Stimulated activated CD8-positive, alpha-beta memory T cell treated with anti-CD3 and anti-CD28 coated beads, Interleukin-2, amount 100 ng/mL, for 48 hours (primary cell): ENCODE measurements at places on chromosomes 5 and 9.

GRCh38 chr9:83304686-83305085, 233.5 kb downstream of the FRMD3 start:
- DNase-seq = no peak

DNA sequence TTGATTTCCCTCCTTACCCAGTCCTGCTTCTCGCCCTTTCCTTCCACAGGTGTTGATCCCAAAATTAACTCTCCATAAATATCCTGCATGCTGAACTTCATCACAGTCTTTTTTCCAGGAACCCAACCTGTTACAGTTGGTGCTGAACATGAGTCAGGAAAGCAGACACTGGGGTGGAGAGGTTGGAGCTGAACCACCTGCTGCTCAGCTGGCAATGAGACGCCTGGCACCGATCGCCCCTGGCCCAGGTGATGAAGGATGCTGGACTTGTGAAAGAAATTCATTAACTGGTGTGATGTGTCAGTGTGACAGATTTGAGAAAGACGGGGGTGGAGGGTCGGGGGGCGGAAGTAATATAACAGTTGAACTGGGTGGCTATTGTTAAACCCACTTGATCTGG, 30.6 kb downstream of the CPLX2 start:
- DNase-seq = no peak

DNA sequence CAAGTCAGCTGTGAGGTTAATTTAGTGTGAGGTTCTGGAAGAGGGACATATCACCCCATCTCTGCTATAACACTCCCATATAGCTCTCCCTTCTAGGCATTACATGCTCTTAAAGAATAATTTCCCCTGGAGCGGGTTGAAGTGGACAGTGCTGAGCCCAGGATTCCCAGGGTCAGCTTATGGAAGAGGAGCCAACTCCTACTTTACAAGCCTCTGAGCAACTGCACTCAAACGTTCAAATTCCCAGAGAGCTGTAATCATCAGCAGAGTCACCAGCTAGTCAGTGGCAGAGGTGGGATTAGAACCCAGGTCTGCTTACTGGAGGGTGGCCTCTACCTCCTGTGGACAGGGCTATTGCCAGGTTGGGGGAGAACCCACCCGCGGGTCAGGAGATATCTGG, 1.4 kb downstream of the NEURL1B start:
- DNase-seq = no peak

DNA sequence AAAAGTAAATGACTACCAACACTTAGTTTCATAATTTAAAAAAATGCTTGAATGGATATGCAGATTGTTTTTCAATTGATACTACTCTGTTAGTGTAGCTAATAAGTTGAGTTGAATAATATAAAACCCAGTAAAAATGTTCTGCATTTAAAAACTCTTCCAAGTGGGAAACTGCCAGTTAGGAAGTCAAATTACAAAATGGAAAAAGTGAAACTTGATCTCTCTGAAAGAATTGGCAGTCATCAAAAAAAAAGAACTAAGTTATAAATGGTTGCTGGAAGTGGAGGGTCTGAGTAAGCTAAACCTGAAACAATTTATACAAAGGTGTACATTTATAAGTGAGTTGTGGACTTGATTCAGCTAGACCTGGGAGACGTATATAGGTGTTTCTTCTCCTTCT, 52.4 kb downstream of the VCAN start:
- DNase-seq = no peak

DNA sequence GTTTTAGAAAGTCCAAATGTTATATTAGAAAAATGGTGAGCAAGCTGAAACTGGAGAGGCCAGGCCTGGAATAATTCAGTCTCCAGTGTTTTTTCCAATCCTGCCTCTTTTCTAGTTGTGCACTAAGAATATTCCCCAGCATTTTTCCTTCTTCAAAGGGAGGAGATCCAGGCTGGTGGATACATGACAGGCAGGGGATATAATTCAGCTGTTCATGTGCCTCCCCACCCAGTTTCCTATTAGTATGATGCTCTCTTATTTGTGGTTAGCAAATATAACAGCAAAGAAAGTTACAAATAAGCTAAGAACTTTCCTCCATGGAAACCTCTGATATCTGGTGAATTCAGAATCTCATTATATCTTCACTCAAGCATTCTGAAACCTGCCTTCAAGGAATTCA, 216.4 kb downstream of the TARS1 start:
- DNase-seq = no peak

GRCh38 chr5:156394642-156395305, 67.8 kb downstream of the SGCD start:
- no peak for DNase-seq

- no peak for DNase-seq
Measured at GRCh38 chr5:96942078-96942477, 6.2 kb downstream of the LNPEP start.

DNA sequence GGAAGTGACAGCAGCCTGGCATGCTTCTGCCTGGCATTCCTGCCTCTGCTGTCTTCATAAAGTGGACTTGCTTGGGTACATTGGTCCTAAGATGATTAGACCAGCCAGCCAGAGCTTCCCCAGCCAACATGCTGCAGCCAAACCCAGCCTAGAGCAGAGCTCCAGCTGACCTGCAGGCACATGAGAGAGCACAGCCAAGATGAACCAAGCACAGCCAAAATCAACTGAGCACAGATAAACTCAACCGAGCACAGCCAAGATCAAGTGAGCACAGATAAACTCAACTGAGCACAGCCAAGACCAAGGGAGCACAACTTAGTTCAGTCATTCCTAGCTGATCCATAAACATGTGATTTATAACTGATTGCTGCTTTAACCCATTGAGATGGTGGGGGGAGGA, 266.5 kb downstream of the MSX2 start:
- DNase-seq = no peak

GRCh38 chr9:7073706-7074105, 315.9 kb downstream of the KDM4C start:
- no peak for DNase-seq

GRCh38 chr5:108174286-108174685, 207.6 kb downstream of the FBXL17 start:
- DNase-seq = no peak

DNA sequence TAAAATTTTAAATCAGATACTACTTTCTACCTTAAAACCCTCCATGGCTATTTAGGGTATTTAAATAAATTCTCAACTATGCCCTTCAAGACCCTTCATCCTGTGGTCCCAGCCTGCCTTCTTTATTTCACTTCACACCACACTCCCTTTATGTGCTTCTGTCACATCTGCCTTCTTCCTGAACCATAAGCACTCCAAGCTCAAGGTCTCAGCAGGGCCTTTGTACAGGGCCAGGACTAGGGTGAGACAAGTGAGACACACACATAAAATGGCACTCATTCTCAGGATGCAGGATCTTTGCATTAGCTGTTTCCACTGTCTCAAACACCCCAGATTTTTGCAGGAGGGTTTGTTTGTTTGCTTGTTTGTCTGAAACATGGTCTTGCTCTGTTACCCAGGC, 7.6 kb downstream of the ITK start:
- DNase-seq = no peak

- no peak for DNase-seq
Measured at GRCh38 chr5:159316519-159317383, 13.5 kb downstream of the IL12B start.

GRCh38 chr5:169993485-169993790, 13.1 kb upstream of the INSYN2B start:
- DNase-seq = no peak

- DNase-seq = no peak
Measured at GRCh38 chr9:72726947-72727346, 205.5 kb downstream of the TMC1 start.

GRCh38 chr5:73318308-73318719, 130.3 kb downstream of the FOXD1 start:
- DNase-seq = no peak

DNA sequence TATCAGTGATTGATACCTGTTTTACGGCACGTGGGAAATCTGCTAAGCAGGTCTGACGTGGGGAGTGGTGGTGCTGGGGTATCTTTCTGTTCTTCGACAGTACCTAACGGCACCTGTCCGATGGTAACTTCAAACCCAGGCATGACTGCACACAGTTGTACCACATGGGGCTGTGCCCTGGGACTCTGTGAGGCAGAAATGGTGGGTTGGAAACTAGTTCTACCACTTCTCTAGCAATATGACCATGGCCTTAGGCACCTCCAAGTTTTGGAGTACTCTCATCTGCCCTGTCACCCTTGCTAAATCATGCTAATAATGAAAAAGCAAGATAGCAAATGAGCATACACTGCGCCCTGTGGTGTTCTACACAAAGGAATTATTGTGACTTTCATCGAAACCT, 30.9 kb downstream of the EPB41L4B start:
- DNase-seq = no peak

GRCh38 chr5:73678322-73678740, 52.3 kb downstream of the ARHGEF28 start:
- DNase-seq = no peak

DNA sequence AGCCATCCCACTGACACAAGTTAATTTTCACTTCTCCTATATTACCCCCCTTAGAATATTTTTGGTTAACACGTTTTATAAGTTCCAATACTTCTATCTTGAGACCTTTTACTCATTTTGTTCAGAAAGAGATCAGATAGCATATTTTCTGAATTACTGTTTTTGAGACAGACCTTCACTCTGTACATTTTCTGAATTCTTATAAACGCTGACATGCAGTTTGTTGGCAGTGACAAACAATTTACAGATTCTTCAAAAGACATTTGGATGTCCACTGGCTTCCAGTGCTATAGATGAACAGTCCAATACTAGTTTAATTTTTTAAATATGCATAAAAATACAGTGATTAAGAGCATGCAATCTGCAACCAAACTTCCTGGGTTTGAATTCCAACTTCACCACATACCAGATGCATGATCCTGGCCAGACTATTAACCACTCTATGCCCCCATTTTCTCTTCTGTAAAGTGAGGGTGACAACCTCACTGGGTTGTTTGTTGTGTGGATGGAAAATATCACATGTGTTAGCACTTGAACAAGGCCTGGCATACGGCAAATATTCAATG, 142.1 kb downstream of the AGTPBP1 start:
- no peak for DNase-seq

GRCh38 chr5:44833249-44833648, 24.5 kb downstream of the MRPS30 start:
- no peak for DNase-seq

DNA sequence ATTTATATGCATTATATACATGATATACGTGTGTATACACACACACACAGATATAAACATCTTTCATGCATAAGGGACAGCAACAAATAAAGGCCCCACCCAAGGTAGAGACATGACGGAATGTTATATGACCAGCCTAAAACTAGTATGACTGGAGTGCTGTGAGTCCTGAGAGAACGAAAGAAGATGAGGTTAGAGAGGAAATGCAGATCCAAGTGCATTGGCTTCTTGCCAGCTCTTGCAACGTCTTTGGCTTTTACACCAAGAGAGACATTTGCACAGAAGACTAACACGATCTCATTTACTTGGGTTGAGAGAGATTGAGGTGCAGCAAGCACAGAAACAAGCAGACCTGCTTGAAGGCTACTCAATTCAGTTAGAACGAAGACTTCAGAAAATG, 23.0 kb downstream of the CDH10 start:
- no peak for DNase-seq

DNA sequence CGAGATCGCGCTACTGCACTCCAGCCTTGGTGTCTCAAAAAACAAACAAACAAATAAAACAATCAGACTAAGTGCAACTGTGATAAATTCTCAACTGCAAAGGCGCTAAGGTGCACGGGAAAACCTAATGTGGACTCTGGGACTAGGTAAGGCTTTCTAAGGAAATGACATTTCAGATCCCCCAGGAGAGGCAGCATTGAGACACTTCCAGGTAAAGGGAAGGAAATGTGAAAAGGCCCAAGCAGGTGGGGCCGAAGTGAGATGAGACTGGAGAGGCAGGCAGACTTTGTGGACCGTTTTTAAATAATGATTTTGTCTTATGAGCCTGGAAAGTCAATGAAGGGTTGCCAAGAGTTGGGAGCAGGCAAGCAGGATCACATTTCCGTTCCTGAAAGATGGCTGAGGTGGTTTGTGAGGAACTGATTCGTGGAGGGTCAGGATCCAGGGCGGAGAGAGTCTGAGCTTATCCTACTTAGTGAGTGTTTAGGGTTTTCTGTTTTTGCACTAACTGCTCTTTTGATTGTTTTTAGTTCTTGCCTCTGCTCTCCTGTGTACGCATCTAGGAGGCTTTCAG, 2.0 kb upstream of the APBA1 start:
- DNase-seq = no peak

DNA sequence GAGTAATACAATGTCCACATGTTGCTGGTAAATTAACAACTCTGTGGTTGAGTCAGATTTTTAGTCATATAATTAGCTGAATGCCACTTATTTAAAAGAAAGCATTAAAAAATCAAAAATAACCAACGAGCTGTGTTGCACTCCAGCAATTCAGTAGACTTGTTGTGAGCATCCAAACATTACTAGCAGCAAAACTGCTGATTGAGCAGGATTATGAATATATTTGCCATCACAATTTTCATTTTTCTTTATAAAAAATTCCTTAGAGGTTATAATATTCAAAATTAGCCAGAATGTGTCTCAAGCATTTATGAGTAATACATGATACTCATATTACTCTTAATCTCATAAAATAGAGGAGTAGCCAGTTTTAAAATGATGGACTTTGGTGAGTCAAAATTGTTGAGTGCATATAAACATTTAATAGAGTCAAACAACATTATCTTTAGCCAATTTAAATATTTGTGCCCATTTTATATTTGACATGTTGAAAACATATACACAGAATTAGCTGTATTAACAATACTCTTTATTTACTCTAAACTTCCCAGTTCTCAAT, 44.0 kb downstream of the ST8SIA4 start:
- no peak for DNase-seq

GRCh38 chr5:149664666-149665415, 65.3 kb upstream of the PPARGC1B start:
- no peak for DNase-seq

- no peak for DNase-seq
Measured at GRCh38 chr9:8633784-8634183, 834.2 kb upstream of the DMAC1 start.

- no peak for DNase-seq
Measured at GRCh38 chr5:81359108-81359507, 34.8 kb downstream of the ACOT12 start.

DNA sequence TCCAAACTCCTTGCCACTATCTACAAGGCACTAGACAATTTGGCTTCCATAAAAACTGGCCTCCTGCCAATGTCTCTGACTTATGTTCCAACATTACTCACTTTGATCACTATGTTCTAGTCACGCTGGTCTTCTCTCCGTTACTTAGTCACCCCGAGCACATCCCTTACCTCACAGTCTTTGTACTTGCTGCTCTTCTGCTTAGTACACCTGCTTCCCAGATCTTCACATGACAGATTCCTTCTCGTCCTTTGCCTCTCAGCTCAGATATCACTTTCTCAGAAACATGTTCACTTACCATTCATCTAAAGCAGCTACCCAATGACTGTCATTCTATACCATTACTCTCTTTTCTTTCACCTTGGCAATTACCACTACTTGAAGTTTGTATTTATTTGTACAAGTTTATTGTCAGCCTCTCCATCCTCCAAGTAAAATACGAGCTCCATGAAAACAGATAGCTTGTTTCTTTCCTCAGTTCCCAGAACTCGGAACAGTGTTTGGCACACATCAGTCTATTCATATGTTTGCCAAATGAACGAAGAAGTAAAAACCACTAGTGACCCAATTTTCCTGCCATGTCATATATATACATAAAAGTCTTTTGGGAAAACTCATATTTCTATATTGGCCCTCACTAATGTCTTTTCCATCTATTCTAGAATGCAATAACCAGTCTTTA, 5.9 kb upstream of the SLC22A5 start:
- DNase-seq = no peak
